ENCODE measurements at places on chromosomes 5 and 9.

GRCh38 chr5:109329333-109330237, 80.2 kb downstream of the PJA2 start:
- no peak for DNase-seq

DNA sequence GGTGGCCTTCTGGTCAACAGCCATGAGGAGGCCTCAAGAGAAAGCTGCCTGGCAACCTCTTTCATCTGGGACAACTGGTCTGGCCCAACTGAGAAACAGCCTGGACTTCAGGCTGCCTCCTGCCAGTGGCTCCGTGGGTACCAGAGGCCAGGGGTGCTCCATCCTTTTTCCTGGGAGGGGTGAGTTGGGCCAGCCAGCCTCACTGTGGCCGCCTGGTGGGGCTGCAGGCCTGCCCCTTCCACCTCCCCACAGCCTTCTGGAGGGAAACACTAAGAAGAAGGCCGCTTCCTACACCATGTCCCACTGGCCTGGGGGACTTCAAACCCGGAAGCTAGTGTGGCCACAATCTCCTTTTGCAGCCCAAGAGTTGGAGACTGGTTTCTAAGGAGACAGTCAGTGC, 13.8 kb upstream of the NKD2 start:
- no peak for DNase-seq

GRCh38 chr5:59036274-59036961, 453.5 kb downstream of the RAB3C start:
- no peak for DNase-seq

DNA sequence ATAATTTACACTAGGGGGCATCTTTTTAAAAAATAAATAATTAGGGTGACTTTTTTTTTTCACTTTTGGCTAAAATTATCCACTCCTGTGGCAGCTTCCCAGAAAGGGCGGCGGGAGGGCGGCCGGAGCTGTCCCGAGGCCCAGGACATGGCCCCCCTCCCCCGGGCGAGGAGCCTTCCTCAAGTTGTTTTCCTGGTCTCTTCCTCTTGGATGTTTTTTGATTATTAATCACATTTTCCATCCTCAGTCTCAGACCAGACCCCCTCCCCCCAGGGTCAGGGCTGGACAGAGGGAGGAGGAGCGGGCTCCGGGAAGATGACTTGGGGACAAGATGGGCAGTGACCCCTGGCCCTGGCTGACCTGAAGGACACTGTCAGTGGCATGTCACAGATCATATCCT, 4.7 kb upstream of the CNTFR start:
- no peak for DNase-seq

GRCh38 chr5:69404659-69405330, 10.1 kb upstream of the MARVELD2 start:
- no peak for DNase-seq

DNA sequence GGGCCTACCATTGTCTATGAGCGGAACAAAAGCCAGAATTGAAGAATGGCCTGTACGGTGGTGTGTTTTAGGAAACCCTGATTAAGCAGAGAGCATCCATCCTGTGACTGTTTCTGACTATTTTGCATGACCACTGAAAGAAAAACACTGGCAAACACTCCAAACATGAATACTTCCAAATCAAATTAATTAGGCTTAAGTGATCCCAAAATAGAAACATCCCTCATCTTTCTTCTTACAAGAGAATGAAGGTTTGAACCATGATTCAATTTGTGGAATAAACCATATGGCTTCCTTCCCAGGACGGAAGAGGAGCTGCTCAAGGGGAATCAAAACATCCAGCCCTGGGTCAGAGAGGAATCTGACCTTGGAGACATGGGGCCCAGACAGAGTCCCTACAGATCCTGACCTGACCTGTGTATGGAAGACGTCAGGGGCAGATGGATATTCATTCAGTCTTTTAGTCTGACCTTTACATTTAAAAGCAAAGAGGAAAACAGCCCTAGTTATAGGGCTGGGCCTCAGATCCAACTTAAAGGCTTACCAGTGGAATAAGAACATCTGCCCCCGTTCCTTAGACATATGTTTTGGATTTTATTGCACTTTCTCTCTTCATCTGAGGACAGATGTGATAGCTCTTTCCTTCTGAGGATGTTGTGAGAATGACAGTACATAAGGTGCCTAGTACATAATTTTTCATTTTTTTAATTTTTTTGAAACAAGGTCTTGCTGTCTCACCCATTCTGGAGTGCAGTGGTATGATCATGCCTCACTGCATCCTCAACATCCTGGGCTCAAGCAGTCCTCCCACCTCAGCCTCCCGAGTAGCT, 17.6 kb upstream of the RECK start:
- DNase-seq, result no peak

GRCh38 chr5:7495131-7495517, 99.2 kb downstream of the ADCY2 start:
- no peak for DNase-seq

DNA sequence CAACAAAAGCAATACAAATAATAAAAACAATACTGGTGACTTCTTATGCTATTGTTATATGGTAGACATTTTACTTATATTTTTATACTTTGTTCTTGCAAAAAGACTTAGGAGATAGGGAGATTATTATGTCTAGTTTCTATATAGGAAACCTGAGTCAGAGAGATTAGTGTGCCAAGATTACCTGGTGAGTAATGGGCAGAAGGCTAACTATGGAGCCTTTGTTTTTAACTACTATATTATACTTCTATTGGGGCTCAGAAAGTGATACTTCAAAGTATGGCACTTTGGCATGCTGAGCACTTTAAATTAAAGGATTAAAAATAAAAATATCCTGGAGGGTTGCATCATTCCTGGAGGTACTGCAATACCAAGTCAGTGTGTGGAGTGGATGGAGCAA, 117.5 kb upstream of the CLINT1 start:
- DNase-seq, result no peak

- no peak for DNase-seq
These were observed 12.1 kb upstream of the CAAP1 start for GRCh38 chr9:26904671-26905070.

DNA sequence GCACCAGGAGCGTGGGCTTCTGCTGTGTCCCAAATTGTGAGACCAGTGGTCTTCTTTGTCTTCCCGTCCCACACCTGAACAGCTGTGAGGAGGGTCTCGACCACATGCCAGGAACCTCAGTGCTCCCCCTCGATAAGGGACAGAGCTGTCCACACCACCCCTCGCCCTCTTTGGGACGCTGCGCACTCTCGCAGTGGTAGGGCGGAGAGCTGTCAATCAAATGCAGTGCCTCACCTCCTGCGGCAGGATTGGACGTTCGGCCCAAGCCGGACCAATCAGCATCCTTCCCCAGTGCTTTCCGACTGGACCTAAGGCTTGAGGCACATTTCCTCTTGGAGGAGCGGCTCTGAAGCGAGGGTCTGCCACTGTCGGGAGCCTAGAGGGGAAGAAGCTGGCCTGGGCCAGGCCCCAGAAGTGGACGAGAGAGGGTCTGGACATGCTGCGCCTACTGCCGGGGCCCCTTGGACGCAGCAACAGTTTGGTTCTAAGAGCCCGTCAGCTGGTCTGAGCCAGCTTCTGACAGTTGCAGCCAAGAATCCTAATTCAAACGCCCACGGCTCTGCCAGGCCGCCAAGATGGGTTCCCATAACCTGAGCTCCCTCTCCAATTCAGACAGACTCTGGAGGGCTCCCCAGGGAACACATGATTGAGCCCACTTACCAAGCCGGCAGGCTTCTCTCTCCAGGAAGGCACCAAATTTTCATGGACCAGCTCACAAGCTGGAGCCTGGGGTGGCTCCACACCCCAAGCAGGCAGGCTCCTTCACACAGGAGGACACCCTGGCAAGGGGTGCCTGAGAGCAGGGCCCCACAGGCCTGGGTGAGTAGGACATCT, 28.1 kb upstream of the ADAMTS2 start:
- DNase-seq, result no peak

DNA sequence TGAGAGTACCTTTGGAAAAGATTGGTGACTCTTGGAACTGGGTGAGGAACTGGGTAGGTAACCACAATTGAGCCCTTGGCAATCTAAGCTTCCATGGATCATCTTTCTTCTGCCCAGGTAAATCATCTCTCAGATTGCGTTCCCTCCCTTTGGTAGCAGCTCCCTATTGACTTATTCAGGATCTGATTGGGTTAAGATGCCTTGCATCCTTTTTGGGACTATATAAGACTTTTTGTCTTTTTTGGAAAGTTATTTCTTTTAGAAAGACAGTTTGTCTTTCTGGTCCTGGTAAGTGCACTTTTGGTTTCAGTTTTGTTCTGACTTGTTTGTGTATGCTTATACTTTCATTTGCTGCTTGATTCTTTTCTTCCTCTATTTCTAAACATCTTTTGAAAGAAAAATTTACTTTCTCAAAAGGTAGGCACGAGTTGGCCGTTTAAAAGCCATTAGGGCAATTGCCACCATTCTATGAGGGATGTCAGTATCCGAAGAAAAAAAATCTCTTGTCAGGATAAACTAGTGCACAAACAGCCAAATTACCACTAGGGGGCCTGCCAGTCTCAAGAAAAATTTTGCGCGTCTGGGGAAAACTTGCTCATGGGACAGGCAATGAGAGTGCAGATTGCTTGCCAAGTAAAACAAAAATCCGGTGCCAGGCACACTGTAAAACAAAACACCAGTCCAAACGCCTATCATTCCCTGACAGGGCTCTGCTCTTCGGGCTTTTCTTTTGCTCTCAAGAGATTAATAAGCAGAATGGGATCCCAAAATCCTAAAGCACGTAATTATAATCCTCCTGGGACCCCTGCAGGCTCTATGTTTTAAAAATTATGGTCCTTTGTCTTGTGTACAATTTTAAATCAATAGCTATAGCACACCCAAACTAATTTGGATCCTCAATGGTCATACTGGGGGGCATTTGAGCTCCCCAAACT, 12.8 kb downstream of the OR1J1 start:
- DNase-seq, result peak; percentile 36

DNA sequence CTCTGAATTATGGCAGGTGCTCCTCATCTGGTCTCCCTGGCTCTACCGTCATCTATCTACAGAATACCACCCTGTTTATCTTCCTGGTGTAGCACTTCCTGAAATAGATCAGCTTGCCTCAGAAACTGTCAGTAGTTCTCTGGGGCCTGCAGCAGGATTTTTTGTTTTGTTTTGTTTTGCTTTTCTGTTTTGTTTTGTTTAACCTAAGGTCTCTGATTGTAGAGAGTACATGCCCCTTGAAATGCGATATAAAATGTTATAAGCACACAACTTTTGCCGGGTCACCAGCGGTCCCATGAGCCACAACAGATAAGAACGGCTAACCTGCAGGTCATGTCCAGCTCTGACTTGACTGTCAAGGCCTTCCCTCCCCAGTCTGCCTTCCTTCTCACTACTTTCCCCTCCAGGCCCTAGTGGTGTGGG, 26.6 kb upstream of the CREBRF start:
- peak; percentile 19 for DNase-seq

- DNase-seq, result no peak
These were observed 78.9 kb downstream of the PPP2R2B start for GRCh38 chr5:146799671-146800070.

DNA sequence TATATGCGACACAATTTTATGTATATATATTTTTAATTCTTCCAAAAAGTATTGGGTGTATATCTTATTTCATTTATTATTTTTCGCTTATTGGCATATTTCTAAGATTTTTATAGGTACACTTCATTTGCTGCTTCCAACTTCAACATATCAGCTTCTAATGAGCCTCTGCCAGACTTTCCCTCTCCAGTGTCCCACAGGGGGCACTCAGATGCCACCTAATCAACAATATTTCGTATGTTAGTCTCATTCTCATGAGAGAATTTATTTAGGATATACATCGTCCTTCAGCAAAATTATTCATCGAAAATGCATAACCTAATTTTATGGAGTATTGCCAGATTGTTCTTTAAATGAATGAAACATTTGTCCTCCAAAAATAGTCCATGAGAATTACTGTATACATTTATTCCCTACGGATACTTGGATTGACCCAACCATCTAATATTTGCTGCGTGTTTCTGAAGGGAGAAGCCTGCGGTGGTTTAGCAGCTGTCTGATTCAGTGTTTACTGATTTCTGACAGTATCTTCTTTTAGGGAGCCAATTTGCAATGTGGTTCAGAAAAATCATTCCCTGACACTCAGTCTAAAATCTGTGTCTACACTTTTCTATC, 100.6 kb upstream of the SELENOP start:
- DNase-seq, result no peak

DNA sequence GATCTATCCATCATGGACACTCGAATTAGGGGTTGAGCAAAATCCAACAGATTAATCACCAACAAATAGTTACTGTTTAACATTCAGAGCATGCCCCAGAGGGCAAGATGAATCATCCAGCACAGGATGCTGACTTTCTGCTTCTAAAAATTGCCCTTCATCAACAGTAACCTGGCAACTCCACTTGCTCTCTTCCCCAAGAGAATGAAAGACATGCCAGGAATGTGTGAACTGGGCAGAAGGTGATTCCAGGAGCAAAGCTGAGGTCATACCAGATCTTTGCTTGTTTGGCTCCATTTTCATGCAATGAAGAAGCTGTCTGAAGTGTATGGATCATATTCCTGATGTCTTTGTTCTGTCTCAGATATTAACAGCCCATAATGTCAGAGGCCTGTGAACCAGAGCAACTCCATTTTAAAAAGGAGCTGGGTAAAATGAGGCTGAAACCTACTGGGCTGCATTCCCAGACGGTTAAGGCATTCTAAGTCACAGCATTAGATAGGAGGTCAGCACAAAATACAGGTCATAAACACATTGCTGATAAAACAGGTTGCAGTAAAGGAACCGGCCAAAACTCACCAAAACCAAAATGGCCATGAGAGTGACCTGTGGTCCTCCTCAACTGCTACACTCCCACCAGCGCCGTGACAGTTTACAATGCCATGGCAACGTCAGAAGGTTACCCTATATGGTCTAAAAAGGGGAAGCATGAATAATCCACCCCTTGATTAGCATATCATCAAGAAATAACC, 2.5 kb upstream of the ZNF367 start:
- DNase-seq, result peak; percentile 24

GRCh38 chr9:115882911-115883310, 270.7 kb upstream of the PAPPA start:
- no peak for DNase-seq

DNA sequence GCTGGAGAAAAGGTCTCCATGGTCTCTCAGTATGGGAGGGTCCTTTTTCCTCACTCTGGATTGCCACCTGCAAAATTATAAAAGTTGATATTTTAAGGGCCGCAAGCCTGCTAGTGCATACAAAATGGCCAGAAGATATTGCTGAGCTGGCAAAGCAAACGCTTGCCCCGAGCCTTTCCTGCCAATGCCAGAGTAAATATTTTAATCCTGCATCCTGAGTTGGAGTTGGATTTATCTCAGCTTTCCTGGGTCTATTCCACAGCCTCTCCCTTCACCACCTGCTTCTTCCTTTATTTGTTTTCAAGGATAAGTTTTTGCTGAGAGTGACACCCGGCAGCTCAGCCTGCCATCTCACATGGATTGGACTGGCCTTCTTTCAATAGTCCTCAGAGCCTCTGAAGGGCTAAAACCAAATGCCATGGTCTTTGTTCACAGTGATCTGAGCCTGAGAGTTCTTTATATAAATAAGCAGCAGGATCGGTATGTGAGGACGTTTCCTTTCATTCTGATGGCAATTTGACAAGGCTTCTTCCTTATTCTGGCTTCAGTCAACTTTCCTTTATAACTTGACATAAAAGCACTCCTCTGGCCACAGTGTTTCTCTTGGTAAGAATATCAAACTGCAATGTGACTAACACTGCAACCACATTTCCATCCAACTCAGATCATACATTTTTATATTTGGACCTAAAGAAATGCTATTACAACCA, 170.1 kb downstream of the ADAMTS12 start:
- DNase-seq, result no peak
